Gastrocnemius medialis (tissue), 4 donors: ENCODE measurements at places on chromosomes 7 and 10.

DNA sequence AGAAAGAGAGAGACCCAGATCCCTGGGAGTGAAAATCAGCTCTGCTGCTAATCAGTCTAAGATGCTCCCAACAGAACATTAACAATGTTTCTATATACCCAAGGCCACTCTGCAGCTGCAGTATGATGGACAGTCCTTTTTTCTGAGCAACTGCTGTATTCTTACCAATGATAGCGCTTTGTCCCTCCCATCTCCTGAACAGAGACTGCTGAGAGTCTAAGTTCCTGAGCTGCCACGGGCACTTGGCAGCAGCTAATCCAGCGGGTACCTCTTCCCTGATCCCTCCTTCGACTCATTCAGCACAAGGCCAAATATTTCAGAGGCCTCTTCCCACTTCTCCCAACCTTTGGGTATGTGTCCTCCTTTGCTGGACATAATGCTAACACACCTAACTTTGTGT, 7.7 kb downstream of the CPVL start:
- no peak for DNase-seq

DNA sequence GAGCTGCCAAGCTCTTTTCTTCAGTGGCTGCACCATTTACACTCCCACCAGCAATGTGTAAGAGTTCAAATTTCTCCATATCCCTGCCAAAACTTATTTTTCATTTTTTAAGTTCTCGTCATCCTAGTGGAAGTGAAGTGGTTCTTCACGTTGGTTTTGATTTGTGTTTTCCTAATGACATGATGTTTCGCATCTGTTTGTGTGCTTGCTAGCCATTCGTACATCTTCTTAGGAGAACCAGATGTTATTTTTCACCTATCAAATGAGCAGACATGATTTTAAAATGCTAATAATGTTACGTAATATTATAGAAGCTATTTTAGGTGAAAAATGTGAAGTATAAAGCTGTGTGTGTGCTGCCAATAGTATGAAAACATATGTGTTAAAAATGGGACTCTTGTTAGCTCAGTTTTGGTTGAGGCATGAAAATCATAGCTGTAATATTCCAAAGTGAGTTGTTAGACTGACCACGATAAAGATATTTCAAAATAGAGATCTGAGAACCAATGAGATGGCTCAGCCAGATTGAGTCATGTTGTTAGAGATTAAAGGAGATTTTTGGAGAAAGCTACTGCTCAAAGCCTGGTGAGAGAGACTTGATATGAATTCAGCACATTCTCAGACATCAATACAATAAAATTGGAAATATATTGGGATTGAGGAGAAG, 25.9 kb upstream of the GALNT11 start:
- no peak for DNase-seq

DNA sequence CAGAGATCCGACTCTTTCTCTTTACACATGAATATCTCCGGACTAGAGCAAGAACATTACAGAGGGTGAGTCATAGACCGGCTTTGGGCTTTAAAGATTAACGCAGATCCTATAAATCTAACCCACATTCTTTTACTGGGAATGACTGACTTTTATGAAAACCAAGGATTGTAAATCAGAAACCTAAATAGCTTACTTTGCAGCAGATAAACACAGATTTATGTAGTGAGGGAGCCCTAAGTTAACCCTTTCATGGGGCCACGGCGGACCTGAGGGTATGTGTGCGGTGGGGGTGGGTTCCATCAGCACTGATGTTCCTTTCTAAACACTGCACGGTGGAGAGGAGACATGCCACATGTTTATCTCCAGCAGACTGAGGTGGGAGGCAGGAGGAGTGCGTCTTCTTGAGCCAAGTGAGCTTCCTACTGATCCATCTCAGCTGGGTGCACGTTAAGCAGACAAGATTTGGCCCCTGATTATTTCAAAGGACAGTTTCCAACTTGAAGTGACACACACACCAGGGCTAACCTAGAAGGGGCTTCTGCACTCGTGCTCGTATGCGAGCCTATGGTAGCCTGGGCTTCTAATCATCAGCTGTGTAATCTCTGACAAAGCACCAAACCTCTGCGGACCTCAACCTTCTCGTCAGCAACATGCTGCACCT, 127.6 kb downstream of the WDR11 start:
- no peak for DNase-seq

GRCh38 chr7:22252016-22252415, 104.9 kb downstream of the RAPGEF5 start:
- no peak for DNase-seq

DNA sequence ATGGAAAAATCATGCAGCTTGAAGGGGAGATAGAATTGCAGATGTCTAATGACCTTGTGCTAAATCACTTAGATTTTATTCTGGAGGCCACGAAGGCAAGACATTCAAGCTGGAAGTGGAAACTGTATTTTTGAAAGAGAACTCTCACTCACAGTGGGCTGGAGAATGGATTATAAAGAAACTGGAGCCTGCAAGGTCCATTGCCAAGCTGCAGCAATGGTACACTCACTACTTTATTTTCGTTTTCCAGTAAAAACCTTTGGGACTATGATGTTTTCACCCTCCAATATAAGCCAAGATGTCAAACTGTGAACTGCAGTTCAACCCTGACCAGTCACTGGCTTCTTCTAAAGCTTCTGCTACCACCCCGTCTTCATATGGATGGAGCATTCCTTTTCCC, 62.0 kb downstream of the SKIDA1 start:
- no peak for DNase-seq

DNA sequence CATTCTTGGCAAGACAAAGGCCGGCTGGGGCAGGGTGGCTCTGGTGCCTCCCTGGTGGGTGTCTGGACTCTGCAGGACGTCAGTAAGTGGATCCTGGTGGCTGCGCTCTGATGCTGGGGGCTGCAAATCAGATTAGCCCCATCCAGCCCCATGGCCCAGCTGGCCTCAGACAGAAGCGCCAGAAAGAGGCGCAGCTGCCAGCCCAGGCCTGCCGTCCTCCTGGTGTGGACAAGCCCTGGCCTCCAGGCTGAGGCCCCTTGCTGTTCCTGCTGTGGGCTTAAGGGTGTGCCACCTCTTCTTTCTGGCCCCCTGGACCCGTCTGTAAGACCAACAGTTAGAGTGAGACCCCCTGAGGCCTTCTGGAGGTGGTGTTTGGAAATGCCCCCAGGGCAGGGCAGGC, 5.9 kb upstream of the LFNG start:
- no peak for DNase-seq
